ENCODE measurements at places on chromosomes 1 and 21.

GRCh38 chr21:42590431-42591131, 62.8 kb upstream of the PDE9A start:
- no peak for DNase-seq

DNA sequence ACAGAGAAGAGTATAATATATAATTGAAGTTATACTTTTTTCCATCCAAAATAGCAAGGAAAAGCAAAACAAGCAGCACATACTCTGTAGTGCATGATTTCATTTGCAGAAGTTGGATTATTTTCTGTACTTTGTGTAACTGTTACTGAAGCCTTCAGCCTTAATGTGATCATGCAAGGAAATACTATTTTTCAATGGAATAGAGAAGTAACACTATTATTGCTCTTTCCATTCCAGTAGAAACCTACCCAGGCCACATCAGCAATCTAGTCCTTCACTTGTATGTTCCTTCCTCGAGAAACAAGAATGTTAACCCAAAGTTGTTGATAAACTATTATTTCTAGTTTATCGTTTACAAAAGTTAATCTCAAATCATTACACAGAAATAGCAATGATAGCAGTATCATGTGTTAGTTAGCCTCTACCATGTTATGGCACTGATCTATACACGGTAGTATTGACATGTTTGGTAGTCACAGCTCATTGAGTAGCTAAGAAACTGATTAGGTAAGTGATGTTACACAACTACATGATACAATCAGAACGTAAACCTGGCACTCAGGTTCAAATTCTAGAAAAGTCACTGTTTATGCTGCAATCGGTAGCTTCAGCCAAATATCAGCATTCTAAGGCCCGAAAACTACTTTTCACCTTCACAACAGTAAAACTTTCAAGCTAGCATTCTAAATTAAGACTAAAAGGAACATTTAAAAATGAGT, 37.6 kb upstream of the CHRM3 start:
- no peak for DNase-seq

GRCh38 chr1:216617081-216617875, 106.0 kb downstream of the ESRRG start:
- DNase-seq: no peak

- DNase-seq: no peak
These were observed 517 bp upstream of the H3-3A start for GRCh38 chr1:226061841-226062557.

- no peak for DNase-seq
These were observed 636 bp downstream of the INTS3 start for GRCh38 chr1:153728305-153729066.

GRCh38 chr1:11518016-11518701, 39.2 kb downstream of the DISP3 start:
- no peak for DNase-seq

DNA sequence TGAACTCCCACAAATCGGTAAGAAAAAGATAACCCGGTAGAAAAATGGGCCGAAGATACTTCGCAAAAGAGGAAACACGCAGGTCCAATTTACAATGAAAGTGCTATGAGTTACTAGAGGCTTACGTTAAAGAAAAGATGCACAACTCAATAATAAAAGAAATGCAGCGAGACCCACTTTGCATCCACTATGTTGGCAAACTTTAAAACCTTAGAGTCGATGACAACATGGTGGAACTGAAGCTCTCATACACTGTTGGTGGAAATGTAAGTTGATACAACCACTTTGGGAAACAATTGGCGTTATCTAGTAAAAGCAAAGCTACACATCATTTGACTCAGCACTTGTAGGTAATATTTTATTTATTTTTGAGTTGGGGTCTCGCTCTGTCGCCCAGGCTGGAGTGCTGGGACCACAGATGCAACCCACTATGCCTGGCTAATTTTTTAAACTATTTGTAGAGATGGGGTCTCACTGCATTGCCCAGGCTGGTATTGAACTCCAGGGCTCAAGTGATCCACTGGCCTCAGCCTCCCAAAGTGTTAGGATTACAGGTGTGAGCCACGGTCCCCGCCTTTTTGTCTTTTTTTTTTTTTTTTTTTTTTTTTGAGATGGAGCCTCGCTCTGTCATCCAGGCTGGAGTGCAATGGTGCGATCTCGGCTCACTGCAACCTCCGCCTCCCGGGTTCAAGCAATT, 696 bp upstream of the GPATCH3 start:
- no peak for DNase-seq

DNA sequence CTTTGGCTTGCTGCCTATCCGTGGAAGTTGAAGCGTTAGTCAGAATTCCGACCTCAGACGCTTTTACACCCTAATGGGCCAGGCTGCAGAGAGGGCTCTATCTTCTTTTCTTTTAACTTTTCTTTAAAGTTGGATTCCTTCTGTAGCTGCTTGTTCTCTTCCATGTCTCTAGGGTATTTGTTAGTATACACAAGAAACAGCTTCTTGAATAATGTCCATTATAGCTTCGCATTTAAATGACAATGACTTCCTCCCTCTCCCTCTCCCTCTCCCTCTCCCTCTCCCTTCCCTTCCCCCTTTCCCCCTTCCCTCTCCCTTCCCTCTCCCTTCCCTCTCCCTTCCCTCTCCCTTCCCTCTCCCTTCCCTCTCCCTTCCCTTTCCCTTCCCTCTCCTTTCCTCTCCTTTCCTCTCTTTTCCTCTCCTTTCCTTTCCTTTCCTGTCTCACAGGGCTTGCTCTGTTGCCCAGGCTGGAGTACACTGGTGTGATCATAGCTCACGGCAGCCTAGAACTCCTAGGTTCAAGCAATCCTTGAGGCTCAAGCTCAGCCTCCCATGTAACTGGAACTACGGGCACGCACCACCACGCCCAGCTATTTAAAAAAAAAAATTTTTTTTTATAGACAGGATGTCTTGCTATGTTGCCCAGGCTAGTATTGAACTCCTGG, 33.0 kb downstream of the RIPPLY3 start:
- DNase-seq: no peak

- DNase-seq: no peak
These were observed 165.8 kb downstream of the LYPLAL1 start for GRCh38 chr1:219339466-219339865.

GRCh38 chr1:62439652-62440371, 3.0 kb downstream of the USP1 start:
- no peak for DNase-seq

Measured in Panc1 (cell line).